NCI-H1092 (cell line): ENCODE measurements at places on chromosomes 11 and 22.

DNA sequence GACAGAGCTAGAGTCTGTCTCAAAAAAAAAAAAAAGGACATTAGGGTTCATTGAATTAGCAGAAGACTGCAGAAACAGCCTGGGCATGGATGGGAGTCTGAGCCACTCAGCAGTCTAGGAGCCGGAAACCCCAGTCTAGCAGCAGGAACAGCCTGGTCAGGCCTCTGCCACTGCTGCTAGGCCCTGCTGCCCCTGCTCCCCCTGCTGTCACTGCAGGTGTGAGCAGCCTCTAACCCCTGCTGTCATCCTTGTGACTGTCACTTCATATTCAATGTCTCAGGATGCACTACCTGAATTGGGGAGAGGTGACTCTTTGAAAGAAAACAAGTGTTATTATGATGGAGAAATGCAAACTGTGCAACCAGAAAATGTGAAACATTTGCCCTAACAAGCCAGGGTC is 7.0 kb upstream of the DDX17 start:
- no peak for DNase-seq

DNA sequence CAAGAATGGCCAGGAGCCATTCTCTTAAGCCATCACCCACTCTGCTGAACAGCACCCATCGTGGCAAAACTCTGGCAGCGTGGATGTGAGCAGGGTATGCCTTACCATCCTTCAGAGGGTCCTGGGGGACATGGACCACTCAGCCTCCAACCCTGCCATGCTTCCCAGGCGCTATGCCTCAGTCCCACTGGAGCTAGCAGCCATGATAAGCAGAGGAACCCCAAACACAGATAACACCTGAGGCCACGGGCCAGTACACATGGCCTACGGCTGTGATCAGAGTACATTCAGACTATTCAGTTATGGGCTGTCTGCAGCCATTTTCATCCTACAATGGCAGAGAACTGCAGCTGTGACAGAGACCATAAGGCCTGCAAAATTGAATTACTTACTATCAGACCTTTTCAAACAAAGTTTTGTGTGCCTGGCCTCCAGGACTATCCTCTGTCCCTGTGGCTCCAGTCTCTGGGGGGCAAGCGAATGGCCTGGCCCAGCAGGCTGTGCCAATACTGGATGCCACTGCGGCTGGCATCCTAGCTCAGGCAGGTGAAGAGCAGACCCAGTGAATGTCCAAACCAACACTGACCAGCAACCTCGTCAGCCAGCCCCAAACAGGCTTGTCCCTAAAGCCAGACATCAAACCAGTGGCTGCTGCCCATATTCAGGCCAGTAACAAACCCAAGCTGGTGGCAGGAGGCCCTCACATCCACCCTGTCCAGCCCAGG is 6.9 kb downstream of the ARVCF start:
- no peak for DNase-seq

DNA sequence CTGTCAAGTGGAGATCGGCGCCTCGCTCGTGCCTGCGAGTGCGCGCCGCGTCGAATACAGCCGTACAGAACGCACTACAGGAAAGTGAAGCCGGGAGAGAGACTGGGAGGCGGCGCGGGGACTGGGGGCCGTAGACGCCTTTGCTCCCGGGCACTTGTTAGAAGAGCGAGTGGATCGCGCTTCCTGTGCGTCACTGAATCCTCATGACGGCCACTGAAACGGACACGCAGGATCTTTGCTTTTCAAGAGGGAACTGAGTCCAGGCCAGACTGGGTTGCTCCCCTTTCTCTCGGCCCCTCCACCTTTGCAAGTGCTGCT is 314 bp downstream of the RIC8A start:
- no peak for DNase-seq

- no peak for DNase-seq
Observed at GRCh38 chr11:61756452-61757212, 4.2 kb downstream of the MYRF start.

DNA sequence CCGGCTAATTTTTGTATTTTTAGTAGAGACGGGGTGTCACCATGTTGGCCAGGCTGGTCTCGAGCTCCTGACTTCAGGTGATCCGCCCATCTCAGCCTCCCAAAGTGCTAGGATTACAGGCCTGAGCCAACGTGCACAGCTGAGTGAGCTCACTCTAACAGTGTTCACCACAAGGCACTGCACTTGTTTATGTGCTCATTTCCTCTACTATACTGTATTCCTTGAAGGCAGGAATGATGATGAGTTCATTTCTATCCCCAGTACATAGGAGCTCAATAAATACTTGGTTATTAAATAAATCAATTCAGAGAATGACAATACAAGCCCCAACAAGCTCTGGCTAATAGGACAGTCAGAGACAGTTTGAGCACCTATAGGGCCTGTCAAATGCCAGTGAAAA is 29.1 kb downstream of the ALG8 start:
- no peak for DNase-seq

DNA sequence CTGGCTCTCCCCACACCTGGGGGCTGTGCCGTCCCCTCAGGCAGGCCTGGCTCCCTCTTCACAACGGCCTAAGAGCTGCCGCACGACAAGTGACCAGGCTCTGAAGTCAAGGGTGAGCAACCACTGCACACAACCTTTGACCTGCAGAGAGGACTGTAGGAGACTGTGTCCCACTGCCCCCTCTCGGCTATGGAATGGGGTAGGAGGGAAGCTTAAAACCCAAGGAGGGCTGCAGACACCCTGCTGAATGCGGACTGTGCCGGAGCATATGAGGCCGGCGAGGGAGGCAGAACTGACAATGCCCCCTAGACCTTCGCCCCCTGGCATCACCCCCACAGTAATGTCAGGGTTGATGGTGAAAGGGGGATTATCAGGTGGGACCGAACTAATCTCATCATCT is 311.9 kb downstream of the CTTN start:
- no peak for DNase-seq

- DNase-seq: peak; percentile 46
Observed at GRCh38 chr11:113896156-113896879, 8.3 kb upstream of the HTR3B start.

DNA sequence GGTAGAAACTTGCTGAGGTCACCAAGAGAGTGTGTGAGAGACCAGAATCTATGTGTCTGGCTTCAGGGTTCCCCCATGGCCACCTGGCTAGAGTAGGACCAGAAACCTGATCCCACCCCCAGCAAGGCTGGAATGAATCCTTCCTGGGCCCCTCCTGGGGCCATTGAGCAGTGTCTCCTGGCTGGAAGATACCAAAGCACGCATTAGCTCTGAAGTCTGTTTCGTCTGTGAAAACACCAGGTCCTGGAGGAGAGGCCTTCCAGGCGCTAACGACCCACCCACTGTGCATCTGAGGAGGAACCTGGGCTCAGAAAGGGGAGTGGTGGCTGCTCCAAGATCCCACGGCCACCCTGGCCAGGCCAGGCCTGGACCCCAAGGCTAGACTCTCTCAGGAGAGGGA is 15.5 kb upstream of the TSKU start:
- DNase-seq: no peak

DNA sequence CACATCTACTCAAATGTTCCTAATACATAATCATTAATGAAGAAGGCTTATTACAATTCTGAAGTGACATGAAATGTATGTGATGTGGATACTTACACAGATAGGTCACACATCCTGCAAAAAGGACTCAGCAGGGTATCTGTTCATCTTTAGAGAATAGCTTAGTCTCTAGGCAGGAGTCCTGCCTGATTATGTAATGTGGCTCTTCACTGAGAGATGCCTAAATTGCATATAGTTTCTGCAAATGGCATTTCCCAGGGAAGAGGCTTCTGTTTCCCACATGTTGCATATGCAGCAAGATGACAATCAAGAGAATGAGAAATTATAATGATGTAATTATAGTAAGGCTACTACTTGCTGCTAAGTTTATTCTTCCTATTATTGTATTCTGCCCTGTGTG is 58.8 kb upstream of the SLC36A4 start:
- no peak for DNase-seq

DNA sequence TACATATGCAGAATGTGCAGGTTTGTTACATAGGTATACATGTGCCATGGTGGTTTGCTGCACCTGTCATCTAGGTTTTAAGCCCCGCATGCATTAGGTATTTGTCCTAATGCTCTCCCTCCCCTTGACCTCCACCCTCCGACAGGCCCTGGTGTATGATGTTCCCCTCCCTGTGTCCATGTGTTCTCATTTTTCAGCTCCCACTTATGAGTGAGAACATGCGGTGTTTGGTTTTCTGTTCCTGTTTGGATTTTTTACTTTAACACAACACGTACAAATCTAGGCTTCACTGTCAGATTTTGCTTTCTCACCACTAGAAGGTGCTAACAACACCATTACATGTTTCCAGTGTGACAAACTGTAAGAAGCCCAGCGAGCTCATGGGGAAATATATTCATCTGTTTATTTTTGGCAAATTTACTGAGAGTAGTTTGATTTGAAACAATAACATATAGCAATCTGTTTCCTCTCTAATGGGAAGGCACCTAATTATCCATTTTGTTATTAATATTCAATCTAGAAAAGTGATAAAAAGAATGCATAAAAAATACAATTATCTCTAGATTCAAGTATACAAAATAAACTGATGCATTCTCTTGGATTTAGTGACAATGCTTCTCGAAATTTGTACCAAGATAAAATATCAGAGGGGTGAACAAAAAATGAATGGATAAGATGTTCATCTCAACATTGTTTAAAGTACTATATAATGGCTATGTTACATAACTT is 23.2 kb upstream of the BIRC3 start:
- no peak for DNase-seq

GRCh38 chr22:41885116-41885515 is 29.8 kb downstream of the SHISA8 start:
- DNase-seq: no peak

- DNase-seq: no peak
Observed at GRCh38 chr11:66142370-66143263, 72.5 kb downstream of the PACS1 start.

- DNase-seq: no peak
Observed at GRCh38 chr11:86586307-86586706, 86.1 kb downstream of the ME3 start.

DNA sequence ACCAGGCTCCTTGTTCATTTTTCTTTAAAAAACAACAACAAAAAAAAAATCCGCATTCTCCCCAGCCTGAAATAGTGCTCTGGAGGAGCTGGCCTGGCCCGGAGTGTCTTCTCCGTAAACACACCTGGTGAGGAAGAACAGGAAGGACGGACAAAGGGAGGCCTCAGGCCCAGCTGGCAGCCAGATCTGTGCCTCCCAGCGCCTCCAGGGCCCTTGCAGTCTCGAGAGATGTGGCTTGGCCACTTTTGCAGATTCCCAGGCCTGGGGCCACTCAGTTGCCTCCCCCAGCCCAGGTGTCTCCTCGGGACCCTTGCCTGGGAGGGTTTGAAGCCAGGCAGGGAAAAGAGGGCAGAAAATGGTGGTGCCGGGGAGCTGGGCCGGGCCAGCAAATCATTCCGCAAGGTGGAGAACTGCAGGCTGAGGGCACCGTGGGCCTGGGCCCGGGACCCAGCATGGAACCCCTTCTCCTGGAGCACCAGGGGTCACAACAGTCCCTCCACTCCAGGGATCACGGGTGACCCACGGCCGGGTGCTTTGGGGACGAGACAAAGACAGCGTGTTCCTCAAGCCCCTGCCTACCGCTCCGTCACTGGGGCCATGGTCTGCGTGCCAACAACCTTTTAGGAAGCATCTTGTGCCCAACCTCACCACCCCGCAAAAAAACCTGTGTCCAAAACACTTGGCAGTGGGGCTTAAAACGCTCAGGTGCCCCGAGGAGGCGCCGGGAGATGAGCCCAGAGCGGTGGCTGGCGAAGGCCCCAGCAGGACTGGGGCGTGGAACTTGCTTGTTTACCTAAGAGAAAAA is 67.1 kb upstream of the WNT7B start:
- DNase-seq: no peak

DNA sequence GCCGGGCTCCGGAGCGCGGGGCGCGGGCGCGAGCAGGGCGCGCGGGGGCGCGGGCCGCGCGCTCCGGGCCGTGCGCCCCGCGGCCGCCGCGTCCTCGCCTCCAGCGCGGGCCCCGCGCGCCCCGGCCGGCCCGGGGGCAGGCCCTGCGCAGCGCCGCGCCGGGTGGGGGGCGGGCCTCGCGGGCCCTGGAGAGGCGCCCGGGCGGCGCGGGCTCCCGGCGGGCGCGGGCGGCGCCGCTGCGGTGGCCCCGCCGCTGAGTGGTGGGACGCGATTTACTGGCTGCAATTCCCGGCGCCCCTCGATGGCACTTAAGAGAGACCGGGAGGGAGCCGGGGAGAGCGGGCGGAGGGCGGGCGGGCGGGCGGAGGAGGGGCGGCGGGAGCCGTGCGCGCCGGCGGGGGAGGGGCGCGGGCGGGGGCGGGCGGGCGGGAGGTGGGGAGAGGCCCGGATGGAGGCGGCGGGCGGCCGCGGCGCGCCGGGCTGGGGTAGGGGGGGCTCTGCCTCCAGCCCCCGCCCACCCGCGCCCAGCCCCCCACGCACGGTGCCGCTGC is 73.2 kb upstream of the TCF20 start:
- peak; percentile 45 for DNase-seq
